ENCODE measurements at places on chromosomes 12 and 14.

GRCh38 chr12:131994589-131994988 lies 44.8 kb downstream of the EP400 start:
- no peak for DNase-seq

GRCh38 chr12:66648033-66648735 lies 30.7 kb downstream of the GRIP1 start:
- no peak for DNase-seq

DNA sequence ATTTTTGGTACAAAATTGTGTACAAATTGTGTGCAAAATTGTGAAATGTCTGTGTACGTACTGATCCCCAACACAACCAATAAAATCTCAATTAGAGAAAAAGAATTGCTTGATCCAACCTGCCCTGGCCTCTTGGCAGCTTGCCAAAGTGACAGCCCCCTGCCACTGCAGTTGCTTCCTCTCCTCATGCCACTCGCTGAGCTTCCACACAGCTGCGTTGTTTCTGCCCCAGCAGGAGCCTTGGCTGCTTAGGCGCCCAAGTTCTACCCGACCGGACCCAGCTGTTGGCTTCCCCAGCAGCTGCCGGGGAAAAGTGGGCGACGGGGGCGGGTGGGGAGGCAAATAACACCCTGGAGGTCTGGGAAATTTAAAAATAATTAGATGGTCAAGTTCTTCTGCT lies 171.8 kb upstream of the ATF7IP start:
- no peak for DNase-seq

GRCh38 chr12:53347905-53348304 lies 11.8 kb upstream of the SP7 start:
- DNase-seq, result no peak

DNA sequence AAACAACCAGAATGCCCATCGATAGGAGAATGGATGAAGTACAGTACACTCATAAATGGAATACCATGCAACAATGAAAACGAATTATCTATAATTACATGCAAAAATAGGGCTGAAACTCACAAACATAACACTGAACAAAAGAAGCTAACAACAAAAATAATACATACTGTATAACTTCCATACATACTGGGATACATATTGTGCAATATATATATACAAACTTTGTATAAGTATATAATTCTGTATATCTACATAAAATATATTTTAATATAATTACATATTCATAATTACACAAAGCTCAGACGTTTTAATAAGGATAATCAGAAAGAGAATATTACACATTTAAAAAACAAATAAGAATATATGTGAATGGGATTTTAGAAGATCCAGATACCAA lies 90.2 kb downstream of the CDK17 start:
- DNase-seq, result no peak

- DNase-seq, result peak; percentile 17
Measured at GRCh38 chr12:71780237-71780822, 25.7 kb downstream of the RAB21 start.

- DNase-seq, result no peak
Measured at GRCh38 chr12:24231298-24231697, 281.8 kb upstream of the SOX5 start.

- no peak for DNase-seq
Measured at GRCh38 chr14:91388551-91388975, 29.1 kb downstream of the CCDC88C start.

DNA sequence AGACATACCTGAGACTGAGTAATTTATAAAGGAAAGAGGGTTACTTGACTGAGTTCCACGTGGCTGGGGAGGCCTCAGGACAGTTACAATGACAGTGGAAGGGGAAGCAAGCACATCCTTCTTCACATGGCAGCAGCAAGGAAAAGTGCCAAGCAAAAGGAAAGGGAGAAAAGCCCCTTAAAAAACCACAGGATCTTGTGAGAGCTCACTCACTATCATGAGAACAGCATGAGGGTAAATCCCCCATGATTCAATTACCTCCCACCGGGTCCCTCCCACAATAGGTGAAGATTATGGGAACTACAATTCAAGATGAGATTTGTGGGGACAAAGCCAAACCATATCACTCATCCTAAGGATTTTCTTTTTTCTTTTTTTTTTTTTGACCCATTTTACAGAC lies 177.8 kb upstream of the EEA1 start:
- DNase-seq, result no peak

- DNase-seq, result no peak
Measured at GRCh38 chr12:130161261-130162243, 712 bp upstream of the FZD10 start.

DNA sequence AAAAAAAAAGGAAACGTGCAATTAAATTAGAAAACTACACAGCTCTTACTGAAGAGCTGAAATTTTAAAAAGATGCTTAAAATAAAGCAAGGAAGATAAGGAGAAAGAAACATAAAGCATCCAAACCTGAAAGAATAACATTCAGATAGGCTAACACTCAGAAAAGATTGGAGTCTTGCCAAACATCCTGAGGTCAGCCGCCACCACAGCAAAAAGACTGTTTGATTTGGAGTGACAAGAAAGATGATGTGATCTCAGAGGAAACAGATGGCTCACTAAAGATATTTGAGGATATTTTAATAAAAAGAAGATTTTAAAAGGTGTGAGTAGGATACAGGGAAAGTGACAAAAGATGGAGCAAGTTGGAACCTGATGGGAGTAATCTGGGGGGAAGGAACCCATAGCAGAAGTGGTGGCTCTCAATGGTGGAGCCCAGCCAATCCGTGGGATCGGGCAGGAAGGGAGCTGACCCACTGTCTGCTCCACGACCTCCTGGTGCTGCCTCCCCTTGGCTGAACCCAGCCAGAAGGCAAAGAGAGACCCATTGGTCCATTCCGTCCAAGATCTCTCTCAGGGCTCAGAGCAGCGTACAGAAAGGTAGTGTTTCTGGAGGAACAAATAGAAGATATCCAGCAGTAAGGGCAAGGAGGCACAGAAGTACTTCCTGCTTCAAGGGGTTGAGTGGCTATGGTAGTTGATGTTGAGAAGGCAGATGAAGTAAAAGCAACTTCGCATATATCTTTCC lies 469.6 kb downstream of the RGS6 start:
- DNase-seq, result peak; percentile 28

- no peak for DNase-seq
Measured at GRCh38 chr14:67607646-67608045, 7.6 kb upstream of the PIGH start.

DNA sequence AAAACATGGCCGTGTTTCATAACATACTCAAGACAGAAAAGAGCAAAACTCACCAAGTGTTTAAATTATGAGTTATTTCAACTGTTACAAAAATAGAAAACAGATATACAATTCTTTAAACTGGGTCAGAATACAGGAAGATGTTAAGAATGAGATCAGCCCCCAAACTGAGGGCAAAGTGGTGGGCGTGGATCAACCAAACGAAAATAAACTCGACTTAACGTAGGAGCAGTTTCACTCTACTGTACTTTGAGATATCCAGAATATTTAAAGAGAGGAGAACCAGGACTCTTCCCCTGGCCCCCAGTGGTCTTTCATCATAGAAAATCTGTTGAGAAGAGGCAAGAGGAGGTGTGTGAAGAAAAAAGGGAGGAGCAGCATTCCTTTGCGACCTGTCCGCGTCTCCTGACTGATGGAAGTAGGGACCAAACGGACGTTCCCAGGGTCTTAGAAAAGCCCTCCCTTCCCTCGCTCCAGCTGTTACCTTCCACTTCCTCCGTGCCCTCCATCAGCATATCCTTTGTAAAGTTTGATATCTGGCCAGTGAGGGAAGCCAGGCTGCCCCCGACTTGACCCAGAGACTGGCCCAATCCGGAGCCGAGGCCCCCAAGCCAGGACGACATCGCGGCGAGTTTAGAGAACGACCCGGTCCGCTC lies 668 bp downstream of the TRIP11 start:
- peak; percentile 82 for DNase-seq

DNA sequence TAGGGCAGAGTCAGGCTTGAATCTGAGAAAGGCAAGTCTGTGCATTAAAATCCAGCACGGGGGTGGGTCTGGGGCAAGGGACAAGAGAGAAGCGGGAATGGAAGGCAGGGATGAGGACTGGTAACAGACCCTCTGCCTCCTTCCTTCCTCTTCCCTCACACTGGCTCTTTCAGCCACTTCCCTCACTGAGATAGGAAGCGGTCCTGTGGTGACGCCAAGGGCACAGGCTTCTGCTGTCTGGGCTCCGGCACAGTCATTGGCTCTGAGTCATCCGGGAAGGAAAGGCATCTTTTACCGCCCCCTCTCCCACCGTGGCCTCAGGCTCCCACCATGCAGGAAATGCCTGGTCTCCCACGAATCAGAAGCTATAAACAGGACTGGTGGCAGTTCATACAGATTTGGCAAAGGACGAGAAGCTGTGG lies 70.2 kb downstream of the ETV6 start:
- peak; percentile 65 for DNase-seq

- DNase-seq, result no peak
Measured at GRCh38 chr14:53042480-53042879, 91.6 kb upstream of the FERMT2 start.

DNA sequence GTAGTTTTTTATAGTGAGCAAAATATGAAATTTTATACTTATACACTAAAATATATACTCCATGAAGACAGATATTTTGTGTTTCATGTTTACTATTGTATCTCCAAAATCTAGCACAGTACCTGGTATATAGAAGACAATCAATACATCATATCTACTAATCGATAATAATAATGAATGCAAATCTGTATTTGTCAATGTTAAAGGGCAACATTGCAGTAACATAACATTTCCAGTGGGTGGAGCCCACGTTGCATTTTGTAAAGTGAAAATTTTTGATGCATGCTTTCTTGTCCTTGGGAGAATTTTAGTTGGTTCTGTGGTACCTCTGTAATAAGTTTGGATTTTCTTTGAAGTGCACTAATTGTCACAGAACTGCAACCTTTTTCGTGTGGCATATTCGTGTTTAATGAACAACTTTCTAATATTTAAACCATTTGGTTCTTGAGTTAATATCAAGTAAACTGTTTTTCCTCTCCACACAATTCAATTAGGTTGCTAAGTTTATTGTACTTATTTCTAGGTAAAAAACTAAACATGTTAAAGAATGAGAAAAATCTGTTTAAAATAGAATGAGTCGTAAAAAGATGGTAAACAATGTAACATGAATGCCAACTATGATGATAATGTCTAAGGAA lies 47.4 kb downstream of the AVPR1A start:
- peak; percentile 18 for DNase-seq

DNA sequence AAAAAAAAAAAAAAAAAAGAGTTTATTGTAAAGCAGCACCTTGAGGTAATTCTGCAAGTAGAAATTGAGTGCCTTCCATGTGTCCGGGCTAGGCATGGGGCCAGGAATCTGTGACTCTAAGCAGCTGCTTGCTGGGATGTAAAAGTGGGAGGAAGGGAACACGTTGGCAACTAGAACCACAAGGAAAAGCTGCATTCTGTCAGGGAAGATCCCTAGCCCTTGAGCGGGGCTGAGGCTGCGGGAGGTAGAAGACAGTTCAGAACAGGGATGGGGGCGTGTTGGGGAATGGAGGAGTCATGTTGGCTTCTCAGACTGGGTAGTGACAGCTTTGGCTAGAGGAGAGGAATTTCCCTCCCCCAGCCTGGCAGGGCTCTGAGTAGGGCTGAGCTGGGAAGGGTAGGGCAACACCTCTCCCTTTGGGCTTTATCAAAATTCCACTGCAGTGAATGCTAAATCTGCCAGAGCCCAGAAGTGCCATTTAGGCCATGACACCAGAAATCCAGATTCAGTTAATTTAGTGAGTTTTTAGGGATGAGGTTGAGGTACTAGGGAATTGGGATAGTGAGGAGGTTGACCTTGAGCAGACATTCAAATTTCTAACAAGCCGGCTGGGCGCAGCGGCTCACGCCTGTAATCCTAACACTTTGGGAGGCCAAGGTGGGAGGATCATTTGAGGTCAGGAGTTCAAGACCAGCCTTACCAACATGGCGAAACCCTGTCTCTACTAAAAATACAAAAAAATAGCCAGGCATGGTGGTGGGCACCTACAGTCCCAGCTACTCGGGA lies 3.4 kb upstream of the TRAFD1 start:
- DNase-seq, result no peak

DNA sequence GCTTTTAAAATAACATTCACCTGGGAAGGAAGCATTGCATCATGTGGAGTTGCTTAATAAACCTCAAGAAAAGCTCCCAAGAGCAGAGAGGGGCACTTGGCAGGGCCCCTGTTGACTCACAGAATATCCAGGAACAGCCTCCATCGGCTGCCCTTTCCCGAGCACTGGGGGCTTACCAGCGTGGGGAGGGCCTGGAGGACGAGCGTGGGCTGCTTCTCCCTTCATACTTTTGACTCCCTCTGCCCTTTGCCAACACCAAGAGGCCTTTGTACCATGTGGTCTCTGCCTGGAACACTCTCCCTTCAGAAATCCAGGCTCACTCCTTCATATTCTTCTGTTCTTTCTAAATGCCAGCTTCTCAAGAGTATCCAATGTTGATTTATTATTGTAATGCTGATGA lies 492.1 kb upstream of the TMEM132C start:
- DNase-seq, result no peak

GRCh38 chr14:72516936-72517700 lies 376.8 kb downstream of the DPF3 start:
- DNase-seq, result peak; percentile 63

GRCh38 chr12:62860020-62860419 lies 74.9 kb downstream of the PPM1H start:
- no peak for DNase-seq

DNA sequence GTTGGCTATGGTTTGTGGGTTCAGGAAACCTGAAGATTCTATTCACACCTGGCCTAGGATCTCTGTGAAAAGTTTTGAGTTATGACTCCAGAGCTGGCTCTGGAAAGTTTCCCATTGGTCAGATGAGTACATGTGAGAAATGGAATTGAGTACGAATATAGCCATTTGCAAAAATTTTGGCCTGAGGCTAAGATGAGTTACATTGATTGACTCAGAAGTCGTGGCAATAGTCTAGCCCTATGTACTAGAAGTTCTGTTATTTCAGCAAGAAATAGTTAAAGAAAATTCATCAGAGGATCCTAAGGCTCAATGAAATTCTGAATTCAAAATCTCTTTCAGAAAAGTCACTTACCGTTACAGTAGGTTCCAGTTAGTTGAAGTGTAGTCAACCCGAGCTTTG lies 109.9 kb downstream of the PTCSC3 start:
- DNase-seq, result no peak

- no peak for DNase-seq
Measured at GRCh38 chr12:22287101-22287500, 47.4 kb downstream of the ST8SIA1 start.

GRCh38 chr12:124434354-124434753 lies 133.1 kb downstream of the NCOR2 start:
- no peak for DNase-seq

Data from SW480 (cell line).